ENCODE measurements at places on chromosomes 4 and X.

GRCh38 chrX:100098660-100099375 is 311.3 kb downstream of the PCDH19 start:
- no peak for DNase-seq

- no peak for DNase-seq
Observed at GRCh38 chr4:59936566-59936965, 1263.6 kb upstream of the ADGRL3 start.

- DNase-seq: no peak
Observed at GRCh38 chr4:135120195-135120594, 918.6 kb upstream of the PABPC4L start.

DNA sequence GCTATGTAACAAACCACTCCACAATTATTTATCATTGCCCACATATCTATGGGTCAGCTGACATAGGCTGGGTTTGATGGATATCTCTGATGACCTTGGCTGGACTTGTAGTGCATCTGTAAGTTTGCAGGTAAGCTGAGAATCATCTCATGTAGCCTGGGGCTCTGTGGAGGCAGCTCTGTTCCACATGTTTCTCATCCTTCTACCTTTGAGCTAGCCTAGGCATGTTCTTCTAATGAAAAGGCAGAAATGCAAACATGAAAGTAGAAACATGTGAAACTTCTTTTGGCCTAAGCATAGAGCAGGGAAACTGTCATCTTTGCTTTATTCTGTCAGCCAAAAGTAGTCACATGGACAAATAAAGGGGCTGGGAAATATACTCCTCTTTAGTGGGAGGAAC is 18.2 kb downstream of the MRPL1 start:
- DNase-seq: no peak

GRCh38 chr4:47819178-47819577 is 18.7 kb downstream of the CORIN start:
- DNase-seq: no peak
